ENCODE measurements at places on chromosomes 1 and 21. TPM values are rescaled to one million over a fixed set of nuclear protein-coding genes. Genes with fewer than 3 reads are reported as not detected.

DNA sequence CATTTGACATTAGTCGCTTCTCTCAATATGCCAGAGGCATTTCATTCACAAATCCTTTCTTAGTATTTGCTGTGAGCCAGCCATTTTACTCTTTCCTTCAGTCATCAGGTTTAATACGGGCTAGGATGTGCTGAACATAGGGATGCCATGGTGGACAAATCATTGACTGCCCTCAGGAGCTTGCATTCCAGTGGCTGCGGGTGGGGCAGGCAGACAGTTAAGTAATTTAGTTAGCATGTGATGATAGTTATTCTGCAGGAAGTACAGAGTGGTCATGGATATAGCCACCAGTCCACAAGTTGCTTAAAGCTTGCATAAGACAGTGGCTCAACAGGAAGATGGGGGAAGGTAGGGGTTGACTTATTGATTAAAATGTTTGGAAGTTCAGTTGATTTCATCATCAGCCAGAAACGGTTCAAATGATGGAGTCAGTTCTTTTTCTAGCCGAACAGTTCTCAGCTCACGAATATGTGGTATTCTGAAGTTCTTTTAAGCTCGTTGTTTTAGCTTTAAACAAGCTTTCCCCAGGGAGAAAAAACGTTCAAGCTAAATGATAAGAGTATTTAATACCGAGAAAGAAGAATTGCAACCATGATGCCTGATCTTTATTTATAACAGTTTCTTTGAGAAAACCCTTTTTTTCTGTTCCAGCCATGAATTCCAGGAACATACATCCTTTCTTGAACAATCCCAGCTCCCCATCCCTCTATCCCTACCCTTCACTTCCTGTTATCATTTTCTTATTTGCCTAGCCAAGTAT, 1.4 kb downstream of the SLC22A15 start:
- DNase-seq = peak; percentile 89

DNA sequence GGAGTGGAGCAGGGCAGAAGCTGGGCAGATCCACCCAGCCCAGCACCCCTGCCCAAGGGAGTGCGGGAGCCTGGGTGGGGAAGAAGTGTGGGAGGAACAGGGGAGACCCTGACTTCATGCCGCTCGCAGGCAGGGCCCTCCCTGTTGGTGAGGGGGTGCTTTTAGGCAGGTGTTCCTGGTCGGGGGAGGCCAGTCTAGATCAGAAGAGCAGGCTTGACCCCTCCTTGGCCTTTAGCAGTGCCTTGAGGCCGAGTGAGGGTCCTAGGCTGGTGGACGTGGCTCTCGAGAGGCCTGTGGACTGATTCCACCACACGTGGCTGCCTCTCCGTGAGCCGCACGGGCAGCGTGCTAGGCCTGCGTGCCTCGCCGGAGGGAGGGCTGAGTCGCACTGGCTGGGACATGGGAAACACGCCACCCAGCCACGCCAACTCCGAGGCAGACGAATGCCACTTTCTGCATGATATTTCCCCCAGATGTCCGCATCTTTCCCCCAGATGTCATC, 19.4 kb upstream of the COL18A1 start:
- no peak for DNase-seq

- peak; percentile 35 for DNase-seq
Measured at GRCh38 chr1:230163719-230164118, 96.7 kb downstream of the GALNT2 start.

DNA sequence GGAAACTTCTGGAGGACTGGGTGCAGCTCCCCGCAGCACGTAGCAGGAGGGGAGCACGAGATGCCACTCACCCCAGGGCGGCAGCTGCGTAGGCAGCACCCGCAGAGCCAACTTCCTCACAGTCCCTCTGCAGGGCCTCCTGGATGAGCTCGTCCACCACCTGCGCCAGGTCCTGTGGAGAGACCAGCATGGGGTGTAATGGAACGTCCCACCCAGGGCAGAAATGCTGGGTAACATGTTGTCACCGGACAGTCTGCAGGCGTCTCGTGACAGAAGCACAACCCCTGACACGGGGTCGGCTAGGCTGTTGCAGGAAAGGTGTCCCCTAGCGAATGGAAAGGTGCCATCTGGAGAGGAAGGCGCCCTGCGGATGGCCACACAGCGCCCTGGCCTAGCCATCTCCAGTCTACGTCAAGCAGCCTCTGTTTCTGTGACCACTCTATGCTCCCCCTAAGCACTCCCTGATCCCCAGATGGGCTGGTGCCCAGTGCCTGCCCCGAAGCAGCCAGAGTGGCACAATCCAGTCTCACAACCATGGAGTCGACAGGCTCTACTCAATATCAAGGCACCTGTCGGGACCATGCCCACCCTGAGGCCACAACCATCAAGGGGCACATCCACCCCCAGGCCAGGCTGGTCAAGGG, 21.2 kb downstream of the MCM3AP start:
- no peak for DNase-seq

DNA sequence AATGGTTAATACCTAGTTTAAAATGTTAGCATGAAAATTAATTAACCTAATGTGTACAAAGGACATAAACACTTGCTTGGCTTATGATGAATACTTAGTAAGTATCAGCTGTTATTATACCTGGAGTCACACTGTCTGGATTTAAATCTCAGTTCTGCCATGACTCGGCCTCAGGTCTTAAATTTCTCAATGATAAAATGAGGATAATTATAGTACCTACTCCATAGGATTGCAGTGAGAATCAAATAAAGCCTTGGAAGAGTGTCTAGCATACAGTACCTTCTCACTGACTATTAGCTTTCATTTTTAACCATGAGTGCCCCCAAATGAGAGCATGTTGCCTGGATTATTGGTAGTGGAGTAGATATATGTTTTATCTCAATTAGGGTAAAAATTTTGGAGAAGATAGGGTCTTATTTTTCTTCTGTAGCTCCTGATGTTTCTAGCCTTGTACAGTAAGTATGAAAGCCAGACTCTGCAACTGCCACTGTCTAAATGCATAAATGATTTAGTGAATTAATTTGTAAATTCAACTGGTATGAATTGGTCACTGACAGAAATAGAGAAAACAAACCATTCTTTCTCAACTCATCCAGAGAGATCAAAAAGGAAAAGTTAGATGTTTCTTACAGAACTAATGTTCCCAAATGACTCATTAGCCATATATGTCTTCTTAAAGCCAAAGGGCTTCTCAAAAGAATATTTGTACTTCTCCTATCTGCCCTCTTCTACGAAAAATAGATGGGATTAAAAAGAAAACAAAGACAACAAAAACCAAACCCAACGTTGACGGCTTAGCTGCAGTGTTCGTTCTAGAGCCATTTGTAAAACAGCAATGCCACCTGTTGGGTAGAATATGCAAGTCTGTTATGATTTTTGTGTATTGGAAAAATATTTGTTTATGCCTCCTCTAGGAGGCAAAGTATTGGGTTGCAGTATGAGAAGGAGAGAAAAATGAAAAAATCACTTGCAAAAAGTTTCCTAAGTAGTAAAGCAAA, 53.8 kb upstream of the MROH9 start:
- peak; percentile 70 for DNase-seq

GRCh38 chr1:173867141-173867752, 542 bp downstream of the GAS5 start:
- no peak for DNase-seq

DNA sequence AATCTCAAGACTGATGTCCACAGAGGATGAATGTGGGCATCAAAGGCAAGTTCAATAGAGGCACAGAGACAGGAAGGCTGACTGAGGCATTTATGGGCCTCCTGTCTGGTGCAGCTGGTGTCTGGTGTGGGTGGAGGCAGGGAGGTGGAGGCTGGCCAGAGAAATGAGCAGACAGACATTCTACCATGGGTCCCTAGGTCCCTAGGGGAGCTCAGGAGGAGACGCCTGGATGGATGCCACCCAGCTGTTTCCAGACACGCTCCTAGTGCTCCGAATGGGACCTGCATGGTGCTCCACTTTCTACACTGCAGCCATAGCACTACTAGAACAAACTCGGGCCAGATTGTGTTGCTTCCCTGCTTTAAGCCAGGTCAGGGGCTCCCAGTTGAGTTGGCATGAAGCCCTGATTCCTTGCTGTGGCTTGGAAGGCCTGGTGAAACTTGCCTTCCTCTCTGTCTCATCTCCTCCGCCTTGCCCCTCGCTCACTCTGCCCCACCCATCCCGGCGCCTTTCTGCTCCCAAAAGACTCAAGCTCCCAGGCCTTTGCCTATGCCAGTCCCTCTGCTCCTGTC, 25.3 kb downstream of the PADI2 start:
- no peak for DNase-seq

- no peak for DNase-seq
Measured at GRCh38 chr1:185010361-185010760, 35.0 kb upstream of the RNF2 start.

- DNase-seq = no peak
Measured at GRCh38 chr1:162138599-162139181, 69.2 kb downstream of the NOS1AP start.

- DNase-seq = no peak
Measured at GRCh38 chr1:160621633-160622413, 25.0 kb downstream of the SLAMF1 start.

Gene CRABP2
- total RNA-seq = 38.8 TPM

Gene MIXL1
- total RNA-seq = not detected

Gene KCNT2
- 0.76 TPM for total RNA-seq

Gene OR2AJ1
- total RNA-seq = not detected

Gene CYYR1
- not detected for total RNA-seq

Measured in GM23248 (cell line).